ENCODE measurements at places on chromosomes 6 and 20. TPM values are rescaled to one million over a fixed set of nuclear protein-coding genes. Genes with fewer than 3 reads are reported as not detected.

MCCD1 gene
- polyA plus RNA-seq, result not detected

DNA sequence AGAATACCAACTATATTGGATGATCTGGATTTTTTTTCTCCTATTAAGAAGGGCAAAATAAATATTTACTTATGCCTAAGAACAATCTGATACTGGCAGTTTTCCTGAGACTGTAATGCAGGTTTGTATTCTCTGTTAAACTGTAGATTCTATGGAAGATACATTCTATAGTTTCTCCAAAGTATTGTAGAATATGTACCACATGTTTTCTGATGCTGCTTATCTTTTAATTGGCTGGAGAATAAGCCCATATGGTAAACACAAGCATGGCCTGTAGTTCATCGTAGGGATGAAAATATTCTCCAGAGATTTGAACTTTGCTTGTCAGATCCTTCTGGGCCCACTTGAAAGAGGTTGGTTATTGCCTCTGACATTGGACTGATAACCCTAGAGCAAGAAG lies 99.1 kb downstream of the CENPW start:
- H3K36me3 ChIP-seq, result no peaks in the 10 kb centered on the region
- no peak overlapping the region for H3K27ac ChIP-seq
- no peaks in the 10 kb centered on the region for H3K27me3 ChIP-seq
- no peaks in the 10 kb centered on the region for H3K4me1 ChIP-seq

PLA2G7 gene
- polyA plus RNA-seq, result 0.31 TPM

GTSF1L gene
- not detected for polyA plus RNA-seq

- no peaks in the 10 kb centered on the region for H3K4me1 ChIP-seq
- no peak for DNase-seq
- no peaks in the 10 kb centered on the region for H3K36me3 ChIP-seq
These were observed 76.6 kb upstream of the CST7 start for GRCh38 chr20:24872291-24873024.

PRRT1 gene
- 4.6 TPM for polyA plus RNA-seq

DNA sequence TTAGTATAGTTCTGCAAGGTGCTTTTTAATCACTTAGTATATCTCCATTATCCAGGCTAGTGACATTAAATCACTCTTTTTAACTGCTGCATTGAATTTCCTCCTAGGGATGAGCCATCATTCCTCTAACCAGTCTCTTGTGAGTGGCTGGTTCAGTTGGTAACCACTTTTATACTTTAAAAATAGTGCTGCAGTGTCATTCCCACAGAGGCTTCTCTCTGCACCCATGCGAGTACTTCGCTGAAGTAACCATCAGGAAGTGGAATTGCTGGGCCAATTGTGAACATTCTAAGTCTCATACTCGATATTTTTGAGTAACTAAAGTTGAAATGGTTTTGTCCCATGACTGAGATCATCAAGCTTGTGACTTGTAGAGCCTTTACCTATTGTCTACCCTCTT lies 2.1 kb downstream of the BTN3A2 start:
- H3K27ac ChIP-seq, result no peak overlapping the region
- no peak overlapping the region for H3K4me3 ChIP-seq
- no peaks in the 10 kb centered on the region for H3K4me1 ChIP-seq
- peaks cover 2% of the 10 kb centered on the region for H3K36me3 ChIP-seq
- no peak for DNase-seq
- no peaks in the 10 kb centered on the region for H3K27me3 ChIP-seq

GRCh38 chr6:106439459-106439858 lies 78.9 kb downstream of the CRYBG1 start:
- no peak overlapping the region for H3K27ac ChIP-seq
- H3K4me1 ChIP-seq, result no peaks in the 10 kb centered on the region
- no peaks in the 10 kb centered on the region for H3K36me3 ChIP-seq

GRCh38 chr6:27706431-27706830 lies 205.8 kb downstream of the OR2B2 start:
- DNase-seq, result no peak
- no peaks in the 10 kb centered on the region for H3K27me3 ChIP-seq
- H3K36me3 ChIP-seq, result no peaks in the 10 kb centered on the region
- no peak overlapping the region for H3K4me3 ChIP-seq
- H3K4me1 ChIP-seq, result no peaks in the 10 kb centered on the region

DNA sequence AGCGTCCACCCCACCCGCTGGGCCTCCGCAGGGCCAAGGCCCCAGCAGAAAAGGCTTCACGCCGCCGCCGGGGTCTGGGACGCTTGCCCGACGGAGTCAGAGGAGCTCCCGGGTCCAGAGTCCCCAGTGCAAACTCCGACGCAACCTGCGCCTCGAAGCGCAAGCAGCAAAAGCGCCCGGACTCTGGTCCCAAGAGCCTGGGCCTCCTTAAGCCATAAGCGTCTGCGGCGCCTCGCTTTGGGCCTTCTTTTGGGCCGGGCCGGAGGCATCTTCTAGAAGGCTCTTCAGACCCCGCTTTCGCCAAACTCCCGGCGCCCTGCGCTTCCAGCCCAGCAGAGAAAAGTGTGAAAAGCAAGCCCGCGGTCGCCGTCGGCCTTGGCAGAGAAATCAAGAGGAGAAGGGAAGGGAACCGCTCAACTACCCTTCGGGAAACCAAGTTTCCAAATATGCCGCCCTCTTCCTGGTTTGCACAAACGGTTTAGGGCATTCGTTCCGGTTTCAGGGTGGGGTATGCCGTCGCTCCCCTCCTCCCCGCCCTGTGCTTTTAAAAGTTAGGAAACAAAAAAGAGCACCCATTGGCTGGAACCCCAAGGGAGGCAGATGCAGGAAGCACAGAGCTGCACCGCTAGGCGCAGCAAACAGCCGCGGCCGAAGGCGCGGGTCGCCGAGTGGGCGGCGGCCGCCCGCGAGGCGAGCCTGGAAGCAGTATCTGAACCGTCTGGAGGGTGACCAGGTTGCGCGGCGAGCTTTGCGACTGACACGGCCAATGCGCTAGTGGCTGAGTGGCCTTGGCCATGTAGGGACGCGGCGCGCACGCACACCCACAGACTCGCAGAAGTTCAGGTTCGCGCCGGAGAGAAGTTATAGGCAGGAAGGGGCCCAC lies 1.2 kb downstream of the TBX18 start:
- no peaks in the 10 kb centered on the region for H3K27me3 ChIP-seq
- peak; percentile 81 for DNase-seq
- H3K4me3 ChIP-seq, result peak overlapping the region; percentile 94
- no peaks in the 10 kb centered on the region for H3K36me3 ChIP-seq
- no peaks in the 10 kb centered on the region for H3K4me1 ChIP-seq

GRCh38 chr6:14573267-14573666 lies 455.7 kb downstream of the CD83 start:
- H3K36me3 ChIP-seq, result no peaks in the 10 kb centered on the region
- H3K27ac ChIP-seq, result no peak overlapping the region
- no peaks in the 10 kb centered on the region for H3K4me1 ChIP-seq
- H3K4me3 ChIP-seq, result no peak overlapping the region

Measured in aorta (tissue), 5 donors.